CD4-positive, CD25-positive, alpha-beta regulatory T cell (primary cell): ENCODE measurements at places on chromosomes 2 and 18. TPM values are rescaled to one million over a fixed set of nuclear protein-coding genes. Genes with fewer than 3 reads are reported as not detected.
A peak's percentile ranks its signal among the peaks of the same experiment; 100 is the strongest.

Gene DSC3
- not detected for polyA plus RNA-seq

DNA sequence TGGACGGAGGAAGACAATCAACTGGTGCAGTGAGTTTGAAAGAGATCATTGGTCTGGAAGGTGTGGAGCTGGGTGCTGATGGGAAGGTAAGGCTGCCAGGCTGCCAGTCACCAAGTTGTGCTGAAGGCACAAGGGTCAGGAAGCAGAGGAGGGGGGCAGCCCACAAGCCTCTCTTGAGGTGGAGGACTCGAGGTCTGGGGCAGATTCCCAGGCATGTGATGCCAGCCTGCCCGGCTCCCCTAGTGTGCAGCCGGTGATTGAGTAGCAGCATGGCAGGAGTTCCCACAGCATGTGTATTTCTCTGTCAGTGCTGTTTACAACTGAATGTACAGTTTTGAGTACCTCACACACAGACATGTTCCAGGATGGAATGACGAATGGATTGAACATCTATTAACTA lies 99.3 kb downstream of the CABLES1 start:
- H3K36me3 ChIP-seq, result no peaks in the 10 kb centered on the region
- DNase-seq, result no peak
- no peak overlapping the region for H3K27ac ChIP-seq
- H3K4me3 ChIP-seq, result no peak overlapping the region
- H3K4me1 ChIP-seq, result peaks cover 27% of the 10 kb centered on the region

- no peaks in the 10 kb centered on the region for H3K27me3 ChIP-seq
- DNase-seq, result no peak
- no peaks in the 10 kb centered on the region for H3K4me1 ChIP-seq
Measured at GRCh38 chr2:138615257-138615656, 113.7 kb downstream of the SPOPL start.

DNA sequence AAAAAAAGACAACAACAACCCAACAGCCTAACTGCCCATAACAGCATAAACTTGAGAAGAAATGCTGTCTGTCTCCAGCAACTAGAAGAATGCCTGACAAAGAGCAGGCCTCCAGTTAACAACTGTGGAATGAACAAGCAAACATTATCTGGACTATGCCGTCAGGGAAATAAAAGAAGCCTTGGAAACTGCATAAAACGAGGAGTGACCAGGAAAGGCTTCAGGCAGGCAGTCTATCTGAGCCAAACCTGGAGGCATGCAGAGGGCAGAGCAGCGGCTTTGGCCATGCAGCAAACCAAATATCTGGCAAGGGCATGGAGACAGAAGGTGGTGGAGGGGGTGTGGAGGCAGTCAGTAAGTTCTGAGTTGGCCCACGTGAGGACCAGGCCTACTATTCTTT lies 11.1 kb downstream of the HES6 start:
- H3K36me3 ChIP-seq, result no peaks in the 10 kb centered on the region
- peaks cover 8% of the 10 kb centered on the region for H3K4me1 ChIP-seq
- H3K27me3 ChIP-seq, result no peaks in the 10 kb centered on the region
- H3K4me3 ChIP-seq, result no peak overlapping the region
- H3K27ac ChIP-seq, result no peak overlapping the region
- no peak for DNase-seq

Gene CHST9
- polyA plus RNA-seq, result not detected

- no peak for DNase-seq
- no peak overlapping the region for H3K4me3 ChIP-seq
- H3K36me3 ChIP-seq, result peaks cover 8% of the 10 kb centered on the region
- no peaks in the 10 kb centered on the region for H3K27me3 ChIP-seq
- H3K4me1 ChIP-seq, result peaks cover 49% of the 10 kb centered on the region
Measured at GRCh38 chr2:240584486-240585031, 2.0 kb upstream of the CAPN10 start.

- H3K27me3 ChIP-seq, result no peaks in the 10 kb centered on the region
- H3K4me3 ChIP-seq, result no peak overlapping the region
- H3K4me1 ChIP-seq, result no peaks in the 10 kb centered on the region
- H3K36me3 ChIP-seq, result no peaks in the 10 kb centered on the region
Measured at GRCh38 chr2:208013285-208014178, 11.8 kb downstream of the PLEKHM3 start.

DNA sequence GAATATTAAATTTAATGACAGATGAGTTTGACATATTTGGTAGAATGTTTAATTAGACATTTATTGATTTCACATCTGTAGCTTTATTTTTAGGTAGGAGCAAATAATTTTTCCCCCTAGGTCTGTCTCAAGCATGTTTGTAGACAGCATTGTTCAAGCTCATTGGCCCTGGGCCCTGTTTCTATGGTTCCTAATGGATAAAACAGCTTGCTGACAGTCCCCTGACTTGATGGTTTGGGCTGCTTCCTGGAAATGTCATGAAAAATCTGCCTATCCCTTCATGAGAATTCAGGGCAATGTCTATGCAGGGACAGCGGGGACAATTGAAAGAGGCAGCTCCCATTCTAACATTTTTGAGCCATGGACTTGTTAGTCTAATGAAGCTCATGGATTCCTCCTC lies 14.6 kb upstream of the MEP1B start:
- no peak overlapping the region for H3K4me3 ChIP-seq
- no peaks in the 10 kb centered on the region for H3K4me1 ChIP-seq
- no peak for DNase-seq
- peaks cover 2% of the 10 kb centered on the region for H3K27me3 ChIP-seq
- H3K27ac ChIP-seq, result no peak overlapping the region

GRCh38 chr18:77208964-77209363 lies 40.7 kb upstream of the GALR1 start:
- H3K4me1 ChIP-seq, result peaks cover 25% of the 10 kb centered on the region
- peak overlapping the region; percentile 91 for H3K4me3 ChIP-seq
- DNase-seq, result peak; percentile 46
- H3K27me3 ChIP-seq, result no peaks in the 10 kb centered on the region
- H3K27ac ChIP-seq, result peak overlapping the region; percentile 60
- H3K36me3 ChIP-seq, result no peaks in the 10 kb centered on the region

- no peaks in the 10 kb centered on the region for H3K27me3 ChIP-seq
- H3K4me1 ChIP-seq, result no peaks in the 10 kb centered on the region
- H3K36me3 ChIP-seq, result no peaks in the 10 kb centered on the region
- H3K4me3 ChIP-seq, result no peak overlapping the region
Measured at GRCh38 chr2:39356922-39357639, 80.0 kb downstream of the MAP4K3 start.

GRCh38 chr18:79867666-79868065 lies 69.9 kb downstream of the KCNG2 start:
- DNase-seq, result no peak
- no peaks in the 10 kb centered on the region for H3K4me1 ChIP-seq
- no peak overlapping the region for H3K4me3 ChIP-seq
- no peaks in the 10 kb centered on the region for H3K36me3 ChIP-seq
- no peaks in the 10 kb centered on the region for H3K27me3 ChIP-seq
- no peak overlapping the region for H3K27ac ChIP-seq

- H3K4me1 ChIP-seq, result no peaks in the 10 kb centered on the region
- no peak for DNase-seq
- no peak overlapping the region for H3K27ac ChIP-seq
- no peaks in the 10 kb centered on the region for H3K27me3 ChIP-seq
Measured at GRCh38 chr2:140440815-140441214, 1660.6 kb upstream of the NXPH2 start.

Gene FOXD4L1
- not detected for polyA plus RNA-seq

DNA sequence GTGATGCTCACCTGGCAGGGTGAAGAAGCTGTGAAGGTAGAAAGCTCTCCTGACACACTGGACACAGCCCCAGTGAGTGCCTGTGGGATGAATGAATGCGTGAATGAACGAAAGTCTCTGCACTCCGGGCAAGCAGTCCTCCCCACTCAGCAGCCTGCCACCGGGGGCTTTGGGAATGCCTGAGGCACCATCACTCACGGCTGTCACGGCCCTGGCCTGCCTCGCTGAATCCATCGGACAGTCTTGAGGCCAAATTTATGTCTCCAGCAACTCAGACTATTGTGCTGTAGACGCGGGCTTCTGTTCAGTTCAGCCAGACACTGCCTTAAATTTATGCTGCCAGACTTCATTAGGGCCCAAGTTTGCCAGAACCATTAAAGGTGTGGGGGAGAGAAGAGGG lies 62.9 kb upstream of the TEX51 start:
- H3K27me3 ChIP-seq, result no peaks in the 10 kb centered on the region
- no peak for DNase-seq
- no peak overlapping the region for H3K27ac ChIP-seq
- H3K4me1 ChIP-seq, result no peaks in the 10 kb centered on the region

Gene PROC
- polyA plus RNA-seq, result 0.35 TPM

GRCh38 chr2:137228566-137228965 lies 463.2 kb downstream of the THSD7B start:
- H3K4me1 ChIP-seq, result no peaks in the 10 kb centered on the region
- H3K4me3 ChIP-seq, result no peak overlapping the region
- H3K27ac ChIP-seq, result no peak overlapping the region
- no peaks in the 10 kb centered on the region for H3K36me3 ChIP-seq

DNA sequence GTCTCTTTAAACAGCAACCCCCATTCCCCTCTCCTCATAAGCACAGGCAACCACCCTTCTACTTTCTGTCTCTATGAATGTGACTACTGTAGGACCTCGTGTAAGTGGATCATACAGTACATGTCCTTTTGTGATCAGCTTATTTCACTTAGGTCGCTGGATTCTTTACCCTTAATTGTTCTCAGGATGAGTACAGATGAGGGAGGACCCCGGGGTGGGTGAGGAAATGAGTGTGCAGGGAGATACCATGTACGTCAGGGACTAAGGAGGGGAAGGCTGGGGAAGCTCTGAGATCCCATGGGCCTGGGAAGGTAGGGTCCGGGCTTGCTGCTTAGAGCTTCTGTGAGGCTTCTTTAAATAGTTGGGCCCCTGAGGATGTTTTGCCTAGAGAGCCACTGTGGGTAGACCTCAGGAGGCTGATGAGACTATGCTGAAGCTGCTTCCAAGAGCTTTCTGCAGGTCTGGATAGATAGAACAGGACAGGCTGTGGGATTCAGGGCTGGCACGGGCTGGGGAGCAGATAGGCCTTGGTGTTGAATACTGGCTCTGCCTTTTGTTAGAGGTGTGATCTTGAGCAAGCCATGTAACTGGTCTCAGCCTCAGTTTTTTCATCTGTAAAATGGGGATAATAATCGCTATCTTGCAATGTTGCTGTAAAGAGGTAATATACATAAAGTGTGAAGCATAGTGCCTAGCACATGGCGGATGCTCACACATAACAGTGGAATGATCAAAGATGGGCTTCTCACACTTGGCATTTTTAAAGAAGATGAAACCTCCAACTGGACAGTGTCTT lies 155.3 kb downstream of the PRKCE start:
- no peaks in the 10 kb centered on the region for H3K4me1 ChIP-seq
- no peak overlapping the region for H3K4me3 ChIP-seq
- H3K27ac ChIP-seq, result no peak overlapping the region
- no peaks in the 10 kb centered on the region for H3K27me3 ChIP-seq
- H3K36me3 ChIP-seq, result no peaks in the 10 kb centered on the region
- DNase-seq, result no peak

- no peak for DNase-seq
- H3K4me3 ChIP-seq, result no peak overlapping the region
- no peaks in the 10 kb centered on the region for H3K27me3 ChIP-seq
- H3K4me1 ChIP-seq, result no peaks in the 10 kb centered on the region
- no peaks in the 10 kb centered on the region for H3K36me3 ChIP-seq
- no peak overlapping the region for H3K27ac ChIP-seq
Measured at GRCh38 chr2:105592288-105592687, 152.4 kb upstream of the NCK2 start.

DNA sequence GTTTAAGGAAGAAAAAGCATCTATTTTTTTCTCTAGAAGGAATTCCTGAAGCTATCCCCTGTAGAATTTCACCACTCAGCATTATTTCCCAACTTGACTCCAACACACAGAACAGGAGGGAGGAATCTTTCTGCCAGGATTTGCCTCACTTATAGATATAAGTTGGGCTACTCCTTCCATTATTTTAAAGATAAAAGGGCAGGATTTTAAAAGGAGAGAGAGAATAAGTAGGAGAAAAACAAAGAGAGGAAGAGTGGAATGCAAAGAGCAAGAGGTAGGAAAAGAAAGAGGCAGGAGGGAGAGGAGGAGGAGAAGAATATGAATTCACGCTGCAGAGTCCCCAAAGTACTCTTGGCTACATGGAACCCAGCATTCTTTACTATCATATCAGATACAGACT lies 182.5 kb downstream of the TCF4 start:
- no peak overlapping the region for H3K4me3 ChIP-seq
- H3K27me3 ChIP-seq, result no peaks in the 10 kb centered on the region
- DNase-seq, result no peak
- no peaks in the 10 kb centered on the region for H3K4me1 ChIP-seq
- H3K27ac ChIP-seq, result no peak overlapping the region

Gene ALK
- polyA plus RNA-seq, result not detected

- peak overlapping the region; percentile 76 for H3K27ac ChIP-seq
- peaks cover 91% of the 10 kb centered on the region for H3K4me1 ChIP-seq
- H3K27me3 ChIP-seq, result no peaks in the 10 kb centered on the region
- peak overlapping the region; percentile 48 for H3K4me3 ChIP-seq
Measured at GRCh38 chr2:37656512-37657423, 14.7 kb downstream of the CDC42EP3 start.

Gene MDH1B
- not detected for polyA plus RNA-seq

Gene GCG
- not detected for polyA plus RNA-seq

DNA sequence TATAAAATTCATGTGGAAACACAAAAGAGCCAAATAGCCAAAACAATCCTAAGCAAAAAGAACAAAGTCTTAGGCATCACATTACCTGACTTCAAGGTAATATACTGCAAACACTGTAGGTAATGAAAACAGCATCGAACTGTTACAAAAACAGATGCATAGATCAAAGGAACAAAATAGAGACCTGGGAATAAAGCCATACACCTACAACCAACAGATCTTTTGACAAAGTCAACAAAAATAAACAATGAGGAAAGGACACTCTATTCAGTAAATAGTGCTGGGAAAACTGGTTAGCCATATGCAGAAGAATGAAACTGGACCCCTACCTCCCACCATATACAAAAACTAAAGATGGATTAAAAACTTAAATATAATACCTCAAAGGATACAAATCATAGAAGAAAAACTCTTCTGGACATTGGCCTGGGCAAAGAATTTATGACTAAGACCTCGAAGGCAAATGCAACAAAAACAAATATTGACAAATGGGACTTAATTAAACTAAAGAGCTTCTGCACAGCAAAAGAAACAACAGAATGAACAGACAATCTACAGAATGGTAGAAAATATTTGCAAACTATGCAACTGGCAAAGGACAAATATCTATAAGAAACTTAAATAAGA lies 218.0 kb downstream of the PHLPP1 start:
- no peak overlapping the region for H3K4me3 ChIP-seq
- H3K36me3 ChIP-seq, result no peaks in the 10 kb centered on the region
- no peaks in the 10 kb centered on the region for H3K4me1 ChIP-seq
- no peaks in the 10 kb centered on the region for H3K27me3 ChIP-seq

Gene KCNK3
- polyA plus RNA-seq, result not detected

- DNase-seq, result no peak
- H3K4me3 ChIP-seq, result no peak overlapping the region
- H3K27me3 ChIP-seq, result no peaks in the 10 kb centered on the region
- no peaks in the 10 kb centered on the region for H3K4me1 ChIP-seq
- no peak overlapping the region for H3K27ac ChIP-seq
Measured at GRCh38 chr2:25548601-25549000, 124.8 kb downstream of the DTNB start.
